ENCODE measurements at places on chromosomes 1 and 21.
A peak's percentile ranks its signal among the peaks of the same experiment; 100 is the strongest.

- no peak for DNase-seq
Observed at GRCh38 chr1:201068976-201069375, 43.2 kb downstream of the CACNA1S start.

DNA sequence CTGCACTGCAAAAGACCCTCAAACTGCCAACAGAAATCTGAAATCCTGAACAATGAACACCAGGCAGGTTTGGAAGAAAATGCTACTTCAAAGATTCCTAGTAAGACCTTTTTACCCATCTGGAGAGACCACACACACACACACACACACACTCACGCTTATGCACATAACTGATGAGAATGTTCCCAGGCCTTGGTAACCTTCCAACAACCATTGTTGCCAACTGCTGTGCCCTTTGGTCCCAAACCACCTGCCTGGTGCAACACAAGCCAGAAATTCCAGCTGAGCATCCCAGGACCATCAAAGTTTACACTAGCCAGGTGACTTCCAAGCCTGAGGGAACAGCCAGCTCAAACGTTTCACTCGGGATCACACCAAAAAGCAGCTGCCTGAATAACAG lies 56.9 kb downstream of the SEC16B start:
- DNase-seq = no peak

GRCh38 chr1:211788626-211789025 lies 41.9 kb downstream of the LPGAT1 start:
- DNase-seq = no peak

GRCh38 chr1:3454811-3455618 lies 550 bp downstream of the ARHGEF16 start:
- no peak for DNase-seq

DNA sequence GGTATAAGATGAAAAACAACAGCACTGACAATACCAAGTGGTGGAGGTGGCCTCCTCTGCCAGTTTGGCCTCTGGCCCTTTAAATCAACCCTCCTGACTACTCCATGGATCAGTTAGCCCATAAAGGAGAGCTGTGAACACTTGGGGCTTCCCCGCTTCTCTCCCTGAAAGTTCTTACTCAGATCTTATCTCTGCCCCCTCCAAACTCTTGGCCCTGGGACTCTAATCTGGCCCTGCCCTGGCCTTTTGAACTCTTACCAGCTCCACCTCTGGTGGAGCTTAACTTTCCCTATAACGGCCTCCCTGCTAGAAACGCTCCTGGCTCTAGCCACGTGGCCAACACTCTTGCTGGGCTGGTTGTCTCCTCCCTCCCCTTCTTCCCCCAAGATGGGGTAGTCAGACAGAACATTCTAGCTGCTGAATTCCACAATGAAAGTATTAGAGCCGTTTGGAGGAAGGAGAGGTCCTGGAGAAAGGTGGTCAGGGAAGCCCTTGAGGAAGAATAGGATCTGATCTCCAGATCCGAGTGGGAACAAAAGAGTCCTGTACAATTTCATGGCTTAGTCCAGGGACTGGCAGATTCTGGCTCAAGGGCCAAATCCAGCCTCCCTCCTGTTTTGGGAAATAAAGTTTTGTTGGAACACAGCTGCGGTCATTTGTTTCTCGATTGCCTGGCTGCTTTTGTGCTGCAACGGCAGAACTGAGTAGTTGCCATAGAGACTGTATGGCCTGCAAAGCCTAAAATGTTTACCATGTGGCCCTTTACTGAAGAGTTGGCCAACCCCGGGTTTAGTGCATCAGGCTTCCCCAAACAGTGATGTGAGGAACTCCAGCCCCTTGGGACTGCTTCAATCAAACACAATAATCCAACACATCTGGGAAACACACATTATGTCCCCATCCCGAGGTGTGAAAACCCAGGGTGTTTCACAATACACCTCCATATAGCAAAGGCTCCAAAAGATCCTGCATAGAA lies 9.5 kb upstream of the PIGR start:
- DNase-seq = no peak

GRCh38 chr1:27598295-27598687 lies 5.7 kb downstream of the AHDC1 start:
- peak; percentile 71 for DNase-seq

- no peak for DNase-seq
Observed at GRCh38 chr1:11640101-11640500, 14.1 kb downstream of the FBXO2 start.

- no peak for DNase-seq
Observed at GRCh38 chr21:38181096-38181495, 75.7 kb upstream of the KCNJ15 start.

DNA sequence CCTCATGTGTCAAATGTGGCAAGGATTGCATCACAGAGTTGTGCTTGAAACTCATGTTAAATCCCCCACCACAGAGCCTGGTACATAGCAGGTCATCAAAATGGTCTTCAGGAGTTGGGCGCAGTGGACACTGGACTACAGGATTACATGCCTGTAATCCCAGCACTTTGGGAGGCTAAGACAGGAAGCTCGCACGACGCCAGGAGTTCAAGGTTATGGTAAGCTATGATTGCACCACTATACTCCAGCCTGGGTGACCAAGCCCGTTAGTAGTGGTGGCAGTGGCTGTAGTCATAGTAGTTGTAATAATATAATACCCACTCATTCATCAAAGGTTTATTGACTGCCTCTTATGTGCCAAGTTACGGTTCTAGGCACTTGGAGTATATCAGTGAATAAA lies 123.4 kb upstream of the IRF2BP2 start:
- no peak for DNase-seq

Measured in uterus (tissue), 4 donors.